Stimulated activated CD8-positive, alpha-beta memory T cell treated with anti-CD3 and anti-CD28 coated beads, Interleukin-15, amount 100 ng/mL, for 24 hours (primary cell): ENCODE measurements at places on chromosomes 2 and 18.

- DNase-seq, result no peak
These were observed 356.3 kb downstream of the SATB2 start for GRCh38 chr2:199101487-199101886.

GRCh38 chr2:152493417-152493816 lies 158.4 kb downstream of the FMNL2 start:
- no peak for DNase-seq

DNA sequence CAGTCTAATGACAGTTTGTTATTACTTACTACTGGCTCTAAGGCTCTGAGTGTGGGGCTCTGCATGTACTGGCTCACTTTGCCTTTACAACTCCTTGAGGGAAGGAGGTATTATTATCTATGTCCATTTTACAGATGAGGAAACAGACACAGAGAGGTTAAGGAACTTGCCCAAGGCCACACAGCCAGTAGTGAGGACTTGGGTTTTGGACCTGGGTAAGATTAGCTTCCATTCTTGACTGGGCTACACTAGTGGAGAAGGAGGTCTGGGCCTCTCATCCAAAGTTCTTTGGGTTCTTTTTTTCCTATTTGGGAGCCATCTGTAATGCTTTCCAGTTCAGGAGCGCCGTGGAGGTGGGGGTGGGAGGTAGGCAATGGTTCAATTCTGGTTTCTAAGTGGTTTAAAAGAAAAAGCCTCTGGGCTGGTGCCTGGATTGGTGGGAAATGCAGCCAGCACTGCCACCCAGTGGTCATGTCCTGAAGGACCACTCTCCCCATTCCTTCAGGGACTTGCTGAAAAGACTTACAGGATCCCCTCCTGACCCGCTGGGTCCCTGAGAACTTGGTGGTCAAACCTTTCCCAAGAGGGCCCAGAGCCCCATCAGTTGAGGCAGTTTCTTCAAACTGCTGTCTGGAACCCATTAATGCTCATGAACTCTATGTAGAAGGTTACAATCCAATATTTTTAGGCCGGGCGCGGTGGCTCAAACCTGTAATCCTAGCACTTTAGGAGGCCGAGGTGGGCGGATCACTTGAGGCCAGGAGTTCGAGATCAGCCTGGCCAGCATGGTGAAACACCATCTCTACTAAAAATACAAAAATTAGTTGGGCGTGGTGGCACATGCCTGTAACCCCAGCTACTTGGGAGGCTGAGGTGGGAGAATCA lies 38.6 kb upstream of the NOTO start:
- peak; percentile 31 for DNase-seq

- DNase-seq, result no peak
These were observed 167.2 kb downstream of the HDAC4 start for GRCh38 chr2:239233576-239233975.

GRCh38 chr2:118202707-118203303 lies 114.5 kb downstream of the INSIG2 start:
- DNase-seq, result no peak

- no peak for DNase-seq
These were observed 199.1 kb downstream of the PRKCE start for GRCh38 chr2:45850558-45850957.

GRCh38 chr2:234339011-234339410 lies 157.9 kb downstream of the ARL4C start:
- DNase-seq, result no peak

DNA sequence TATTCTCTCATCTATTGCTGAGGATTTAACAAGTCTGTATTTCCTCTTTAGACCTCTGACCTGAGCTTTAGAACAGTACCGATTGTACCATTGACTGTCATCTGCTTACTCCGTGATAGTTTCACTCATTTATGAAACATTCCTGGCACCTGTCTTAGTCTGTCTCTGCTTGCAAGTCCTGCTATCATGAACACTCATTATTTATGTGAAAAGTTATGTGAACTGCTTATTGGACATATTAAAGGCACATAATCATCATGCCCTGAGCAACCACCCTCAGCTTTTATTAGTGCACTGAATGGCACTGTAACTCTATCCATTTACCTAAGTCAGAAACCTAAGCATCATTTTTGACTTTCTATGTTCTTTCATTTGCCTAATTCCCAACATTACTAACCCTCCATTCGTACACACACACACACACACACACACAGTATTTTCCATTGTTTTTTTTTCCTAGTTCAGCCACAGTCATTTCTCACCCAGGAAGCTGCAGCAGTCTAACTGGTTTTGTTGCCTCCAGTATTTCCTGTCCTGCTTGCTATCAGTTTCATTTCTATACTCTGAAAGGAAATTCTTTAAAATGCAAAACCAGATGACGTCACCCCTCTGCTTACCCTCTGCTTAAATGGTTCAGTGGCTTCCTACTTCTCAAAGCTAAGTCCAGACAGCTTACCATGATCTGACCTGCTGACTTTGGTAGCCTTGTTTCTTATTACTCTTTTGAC lies 146.1 kb downstream of the HAUS1 start:
- no peak for DNase-seq

- DNase-seq, result no peak
These were observed 15.5 kb upstream of the SIX2 start for GRCh38 chr2:45024600-45025291.

GRCh38 chr2:132521341-132521740 lies 104.7 kb downstream of the GPR39 start:
- no peak for DNase-seq

- DNase-seq, result no peak
These were observed 68.3 kb upstream of the PPM1B start for GRCh38 chr2:44100351-44100750.

GRCh38 chr2:232029346-232029745 lies 67.8 kb downstream of the DIS3L2 start:
- DNase-seq, result no peak

- no peak for DNase-seq
These were observed 188.9 kb downstream of the CMPK2 start for GRCh38 chr2:6676776-6677175.

- DNase-seq, result no peak
These were observed 436 bp upstream of the SMYD1 start for GRCh38 chr2:88067189-88067588.

DNA sequence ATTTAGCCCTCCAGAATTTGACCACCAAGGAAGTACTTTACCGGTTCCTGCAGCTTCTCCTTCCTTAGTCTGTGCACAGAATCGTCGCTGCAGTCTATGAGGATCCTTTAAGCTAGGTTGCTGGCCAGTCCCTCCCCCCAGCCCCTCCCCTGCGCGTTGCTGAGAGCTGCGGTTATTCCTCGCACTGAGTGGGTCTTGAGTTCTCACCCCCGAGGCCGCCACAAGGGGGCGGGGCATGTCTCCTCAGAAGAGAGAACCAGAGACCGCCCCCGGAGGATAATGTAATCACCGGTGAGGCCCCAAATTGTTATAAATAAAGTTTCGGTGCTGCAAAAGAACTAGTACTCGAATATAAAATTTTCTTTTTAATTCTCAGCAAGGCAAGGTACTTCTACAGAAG lies 1184.9 kb upstream of the CDH2 start:
- no peak for DNase-seq

GRCh38 chr2:233256048-233256447 lies 4.6 kb downstream of the ATG16L1 start:
- no peak for DNase-seq

DNA sequence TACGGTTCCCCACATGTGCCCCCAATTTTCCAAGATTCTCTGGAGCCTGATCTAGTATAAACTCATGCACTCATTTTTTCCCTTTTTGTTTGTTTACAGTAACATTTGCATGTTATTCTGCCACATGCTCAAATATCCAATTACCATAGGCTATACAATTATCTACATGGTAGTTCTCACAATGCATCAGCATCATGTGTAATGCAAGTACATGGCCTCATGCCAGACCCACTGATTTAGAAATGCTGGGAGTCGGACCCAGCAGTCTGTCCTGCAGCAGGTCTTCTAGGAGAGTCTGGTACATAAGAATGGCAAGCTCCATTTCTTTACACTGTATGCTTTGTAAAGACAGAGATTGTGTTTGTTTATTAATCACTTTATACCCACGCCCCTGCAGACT lies 107.7 kb downstream of the CBLN2 start:
- DNase-seq, result no peak

- no peak for DNase-seq
These were observed 190.4 kb downstream of the MYO3B start for GRCh38 chr2:170368370-170368769.

GRCh38 chr2:218518876-218519275 lies 49.3 kb downstream of the USP37 start:
- no peak for DNase-seq

- no peak for DNase-seq
These were observed 62.1 kb upstream of the SMIM21 start for GRCh38 chr18:75489493-75490190.

DNA sequence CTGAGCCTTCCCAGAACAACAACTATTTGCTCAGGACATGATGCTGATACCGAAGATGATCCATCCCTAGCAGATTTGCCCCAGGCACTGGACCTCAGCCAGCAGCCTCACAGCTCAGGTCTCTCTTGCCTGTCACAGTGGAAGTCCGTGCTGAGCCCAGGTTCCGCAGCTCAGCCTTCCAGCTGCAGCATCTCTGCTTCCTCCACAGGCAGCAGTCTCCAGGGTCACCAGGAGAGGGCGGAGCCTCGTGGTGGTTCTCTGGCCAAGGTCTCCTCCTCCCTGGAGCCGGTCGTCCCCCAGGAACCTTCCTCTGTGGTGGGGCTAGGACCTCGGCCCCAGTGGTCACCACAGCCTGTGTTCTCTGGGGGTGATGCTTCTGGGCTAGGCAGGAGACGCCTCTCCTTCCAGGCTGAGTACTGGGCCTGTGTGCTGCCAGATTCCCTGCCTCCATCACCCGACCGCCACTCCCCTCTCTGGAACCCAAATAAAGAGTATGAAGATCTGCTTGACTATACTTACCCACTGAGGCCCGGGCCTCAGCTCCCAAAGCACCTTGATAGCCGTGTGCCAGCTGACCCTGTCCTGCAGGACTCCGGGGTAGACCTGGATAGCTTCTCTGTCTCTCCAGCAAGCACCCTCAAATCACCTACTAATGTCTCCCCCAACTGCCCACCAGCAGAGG lies 15.4 kb downstream of the CEP68 start:
- no peak for DNase-seq

GRCh38 chr2:113755835-113756354 lies 547 bp downstream of the SLC35F5 start:
- peak; percentile 4 for DNase-seq

DNA sequence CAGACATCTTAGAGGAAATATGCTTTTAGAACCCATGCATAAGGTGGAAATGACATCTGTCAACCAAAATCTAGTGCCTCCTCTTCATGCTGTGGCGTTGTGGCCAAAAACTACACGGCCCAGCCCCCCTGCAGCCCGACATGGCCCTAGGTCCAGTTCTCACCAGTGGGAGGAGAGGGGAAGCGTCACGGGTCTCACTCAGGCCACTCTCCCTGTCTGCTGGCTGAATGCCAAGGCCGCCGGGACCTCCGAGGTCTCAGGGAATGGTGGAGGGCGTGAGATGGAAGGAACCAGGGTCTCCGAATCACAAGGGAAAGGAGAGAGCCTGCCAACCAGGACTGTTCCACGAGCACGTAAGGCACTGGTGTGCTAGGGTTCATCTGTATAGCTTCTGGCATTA lies 361.0 kb downstream of the ANAPC1 start:
- DNase-seq, result no peak

DNA sequence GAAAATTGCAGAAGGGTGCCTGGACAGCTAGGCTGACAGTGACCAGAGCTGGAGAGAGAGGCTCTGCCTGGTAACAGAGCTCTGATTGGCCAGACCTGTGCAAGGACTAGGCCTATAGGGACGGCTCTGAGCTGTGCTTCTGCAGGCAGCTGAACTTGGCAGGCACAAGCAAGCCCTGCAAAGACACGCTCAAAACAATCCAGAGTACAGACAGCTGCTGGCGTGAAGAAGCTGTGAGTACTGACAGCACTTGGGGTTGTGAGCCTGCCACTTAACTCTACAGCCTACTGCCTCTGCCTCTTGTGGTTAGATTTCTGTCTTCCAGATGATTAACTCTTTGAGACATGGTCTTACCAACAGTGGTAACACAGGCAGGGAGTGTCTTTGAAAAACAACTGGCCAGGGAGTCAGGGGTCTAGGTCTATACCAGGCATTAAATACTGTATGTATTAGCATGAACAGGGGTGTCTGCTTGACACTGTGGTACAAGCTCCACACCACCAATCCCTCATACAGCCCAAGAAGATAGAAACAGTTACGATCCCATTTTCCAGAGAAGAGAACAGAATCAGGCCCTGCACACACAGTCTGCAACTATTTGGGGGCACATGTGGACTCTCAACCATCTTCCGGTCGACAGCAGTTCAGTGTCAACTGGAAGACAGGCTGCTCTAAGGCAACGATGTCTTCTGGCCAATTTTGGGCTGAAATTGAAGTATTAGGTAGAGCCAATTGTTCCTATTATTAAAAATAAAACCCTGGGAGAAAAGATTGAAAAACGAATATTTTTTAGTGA lies 568.4 kb downstream of the TNS1 start:
- DNase-seq, result no peak

- peak; percentile 38 for DNase-seq
These were observed 1.1 kb upstream of the FARP2 start for GRCh38 chr2:241354668-241355658.

GRCh38 chr2:180761224-180761623 lies 219.2 kb upstream of the UBE2E3 start:
- no peak for DNase-seq

- DNase-seq, result no peak
These were observed 1.1 kb upstream of the APCDD1 start for GRCh38 chr18:10453261-10453805.

DNA sequence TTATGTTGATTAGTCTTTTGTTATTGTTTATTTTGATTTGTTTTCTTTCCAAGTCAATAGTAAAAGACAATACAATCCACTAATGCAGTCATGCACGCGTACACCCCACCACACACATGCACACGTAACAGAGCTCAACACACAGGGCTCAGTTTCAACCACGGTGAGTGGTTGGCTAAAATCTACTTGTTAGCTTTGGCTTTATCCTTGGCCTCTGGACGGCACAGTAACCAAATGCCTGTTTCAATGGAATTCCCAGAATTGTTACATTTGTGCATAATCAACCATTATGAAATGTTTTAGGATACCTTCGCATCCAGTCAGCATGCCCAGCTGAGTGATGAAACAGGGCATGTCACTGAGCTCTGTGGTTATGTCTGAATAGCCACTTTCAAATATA lies 53.2 kb downstream of the NYAP2 start:
- DNase-seq, result no peak

DNA sequence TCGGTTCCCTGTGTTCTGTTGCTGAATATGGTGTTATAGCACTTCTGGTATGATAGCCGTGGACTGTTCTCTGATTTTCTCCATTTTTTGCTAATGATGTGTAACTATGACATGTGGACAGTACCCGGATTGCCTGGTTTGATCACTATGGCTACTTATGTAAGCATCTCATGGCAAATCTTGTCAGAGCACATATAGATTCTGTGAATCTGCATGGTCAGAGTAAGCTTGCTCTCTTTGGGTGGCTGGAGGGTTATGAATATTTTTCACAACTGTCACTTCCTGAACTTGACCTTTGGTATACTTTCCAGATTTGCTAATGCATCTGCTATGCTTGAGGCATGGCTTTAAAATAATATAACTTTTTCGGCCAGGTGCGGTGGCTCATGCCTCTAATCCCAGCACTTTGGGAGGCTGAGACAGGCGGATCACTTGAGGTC lies 36.8 kb upstream of the ATP8B1 start:
- DNase-seq, result no peak

GRCh38 chr2:119441376-119442225 lies 9.9 kb downstream of the TMEM37 start:
- no peak for DNase-seq
